ENCODE measurements at places on chromosomes 2 and 18.

DNA sequence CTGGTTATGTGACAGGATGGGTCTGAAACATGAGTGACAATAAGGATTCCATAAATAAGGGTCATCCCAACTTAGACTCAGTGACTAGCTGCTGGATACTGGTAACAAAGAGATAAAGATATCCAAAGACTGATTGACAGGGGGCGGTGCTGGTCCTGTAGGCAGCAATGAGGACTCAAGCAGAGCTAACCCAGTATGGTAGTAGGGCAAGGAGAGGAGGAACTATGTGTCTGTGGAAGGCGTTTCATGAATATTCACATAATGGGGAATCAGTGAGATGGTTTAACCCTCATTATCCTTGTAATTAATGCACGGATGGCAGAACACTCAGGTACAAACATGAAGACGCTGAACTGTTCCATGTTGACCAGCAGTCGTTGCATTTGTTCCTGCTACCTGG is 102.5 kb upstream of the EML6 start:
- no peak for DNase-seq

GRCh38 chr2:203973676-203974075 is 37.1 kb downstream of the ICOS start:
- no peak for DNase-seq

DNA sequence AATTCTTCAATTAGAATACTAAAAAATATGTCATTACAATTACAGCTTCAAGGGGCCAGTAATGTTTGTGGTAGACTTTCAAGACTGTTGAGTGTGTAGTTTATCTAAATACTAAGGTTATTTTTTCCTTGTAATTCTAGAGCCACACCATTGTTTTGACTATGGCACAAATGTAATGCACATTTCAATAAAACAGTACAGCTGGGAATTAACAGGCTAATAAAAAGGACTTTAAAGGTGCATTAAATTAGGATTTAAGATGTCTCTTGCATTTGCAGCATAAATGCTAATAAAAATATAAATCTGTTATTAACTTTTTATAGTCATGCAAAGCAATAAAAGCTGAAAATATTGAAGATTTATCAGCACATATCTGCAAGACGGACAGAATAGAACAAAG is 344.8 kb downstream of the ERBB4 start:
- no peak for DNase-seq

GRCh38 chr2:216887138-216887537 is 27.3 kb upstream of the TNP1 start:
- DNase-seq, result no peak

DNA sequence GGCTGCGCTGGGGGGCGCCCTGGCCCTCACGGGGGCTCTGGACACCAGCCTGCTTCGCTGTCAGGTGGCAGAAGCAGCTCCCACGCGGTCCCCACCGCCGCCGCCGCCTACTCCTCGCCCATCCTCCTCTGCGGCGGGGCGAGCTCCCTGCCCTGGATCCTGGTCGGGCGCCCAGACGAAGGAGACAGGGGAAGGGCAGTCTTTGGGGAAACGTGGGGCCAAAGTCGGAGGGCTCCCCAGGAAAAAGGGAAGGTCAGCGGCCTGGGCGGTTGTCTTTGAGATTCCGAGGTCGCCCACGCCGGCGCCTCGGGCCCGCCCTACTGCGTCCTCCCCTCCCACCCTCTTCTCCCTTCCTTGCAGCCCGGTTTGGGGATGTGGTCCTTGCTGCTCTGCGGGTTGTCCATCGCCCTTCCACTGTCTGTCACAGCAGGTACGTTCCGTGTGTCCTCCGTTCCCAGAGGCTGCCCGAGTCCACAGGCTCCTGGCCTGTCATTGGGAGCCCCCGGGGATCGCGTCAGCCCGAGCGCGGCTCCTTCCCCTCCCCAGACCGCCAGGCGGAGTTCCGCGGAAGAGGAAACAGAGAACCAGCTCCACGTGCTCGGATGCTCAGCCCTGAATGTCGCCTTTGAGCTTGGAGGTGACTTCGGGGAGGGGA is 800 bp downstream of the IL1RL2 start:
- no peak for DNase-seq

GRCh38 chr2:81225756-81226155 is 921.2 kb upstream of the LRRTM1 start:
- DNase-seq, result no peak

All from NCI-H187 (cell line).